ENCODE measurements at places on chromosomes 6 and 20. TPM values are rescaled to one million over a fixed set of nuclear protein-coding genes. Genes with fewer than 3 reads are reported as not detected.

The HUS1B gene
- total RNA-seq: 0.98 TPM

The HMGN3 gene
- 143 TPM for total RNA-seq

The FOXS1 gene
- 0.24 TPM for total RNA-seq

The DPPA5 gene
- not detected for total RNA-seq

All from RPMI7951 (cell line).